Cardiac muscle cell (in vitro differentiated cells and primary cell): ENCODE measurements at places on chromosomes 2 and 18.

DNA sequence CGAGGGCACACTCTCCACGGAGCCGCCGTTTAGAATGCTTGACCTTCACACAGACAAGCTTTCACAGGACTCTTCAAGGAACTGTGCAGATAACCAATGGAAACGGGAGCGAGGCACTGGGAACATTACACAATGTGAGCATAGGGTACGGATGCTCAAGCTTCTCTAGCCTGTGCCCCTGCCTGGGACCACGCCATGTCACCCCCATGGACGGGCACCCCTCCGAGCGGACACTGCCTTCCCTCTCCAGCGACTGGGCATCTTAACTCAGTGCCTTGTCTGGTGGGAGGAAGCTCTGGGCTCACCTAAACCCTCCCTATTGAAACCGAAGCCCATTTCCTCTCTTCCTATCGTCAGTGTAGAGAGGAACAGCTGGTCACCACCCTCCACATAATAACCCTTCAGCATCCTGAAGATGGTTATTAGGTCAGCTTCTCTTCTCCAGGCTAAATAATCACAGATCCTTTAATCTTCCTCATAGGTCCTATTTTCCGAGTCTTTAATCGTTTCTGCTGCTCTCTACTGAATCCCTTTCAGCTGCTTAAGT, 626.7 kb downstream of the GALR1 start:
- H3K36me3 ChIP-seq = no peaks in the 10 kb centered on the region
- no peaks in the 10 kb centered on the region for H3K27me3 ChIP-seq
- DNase-seq = no peak
- no peak overlapping the region for H3K4me3 ChIP-seq
- no peak overlapping the region for H3K27ac ChIP-seq

DNA sequence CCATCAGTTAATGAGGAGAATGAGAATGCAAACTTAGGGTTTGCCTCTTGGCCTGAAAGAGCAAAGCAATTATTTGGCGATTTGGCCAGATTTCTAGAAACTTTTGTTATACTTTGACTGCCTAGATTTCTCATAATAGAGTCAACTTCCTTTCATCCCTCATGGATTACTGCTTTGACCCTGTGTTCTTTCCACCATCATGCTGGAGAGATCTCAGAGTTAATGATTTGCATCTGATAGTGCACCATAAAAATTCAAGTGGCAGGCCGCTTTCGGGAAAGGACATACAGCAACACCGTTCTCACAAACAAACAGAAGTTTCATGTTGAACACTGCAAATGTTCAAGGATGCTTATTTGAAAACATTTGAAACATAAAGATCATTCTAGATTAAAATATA, 143.7 kb upstream of the ZFP36L2 start:
- peaks cover 31% of the 10 kb centered on the region for H3K4me1 ChIP-seq
- no peak for DNase-seq
- no peak overlapping the region for H3K4me3 ChIP-seq
- no peaks in the 10 kb centered on the region for H3K36me3 ChIP-seq
- H3K27me3 ChIP-seq = no peaks in the 10 kb centered on the region
- no peak overlapping the region for H3K27ac ChIP-seq

- no peak overlapping the region for H3K27ac ChIP-seq
- no peak for DNase-seq
- H3K36me3 ChIP-seq = no peaks in the 10 kb centered on the region
- no peak overlapping the region for H3K4me3 ChIP-seq
- no peaks in the 10 kb centered on the region for H3K27me3 ChIP-seq
- no peaks in the 10 kb centered on the region for H3K4me1 ChIP-seq
Observed at GRCh38 chr2:57936216-57936615, 110.4 kb upstream of the VRK2 start.

- H3K36me3 ChIP-seq = no peaks in the 10 kb centered on the region
- DNase-seq = no peak
- H3K4me3 ChIP-seq = no peak overlapping the region
- peaks cover 12% of the 10 kb centered on the region for H3K4me1 ChIP-seq
Observed at GRCh38 chr2:134307334-134307733, 53.5 kb downstream of the MGAT5 start.
